Activated CD4-positive, alpha-beta memory T cell treated with anti-CD3 and anti-CD28 coated beads, Interleukin-2, amount 10 ng/mL, durations not matched to agents 7 days and 5 days (primary cell): ENCODE measurements at places on chromosomes 5 and 9.
A peak's percentile ranks its signal among the peaks of the same experiment; 100 is the strongest.

GRCh38 chr9:108290839-108291585 is 564.8 kb downstream of the ACTL7B start:
- H3K36me3 ChIP-seq = no peaks in the 10 kb centered on the region
- H3K27me3 ChIP-seq = no peaks in the 10 kb centered on the region
- no peak overlapping the region for H3K4me3 ChIP-seq
- H3K27ac ChIP-seq = no peak overlapping the region
- H3K4me1 ChIP-seq = no peaks in the 10 kb centered on the region

DNA sequence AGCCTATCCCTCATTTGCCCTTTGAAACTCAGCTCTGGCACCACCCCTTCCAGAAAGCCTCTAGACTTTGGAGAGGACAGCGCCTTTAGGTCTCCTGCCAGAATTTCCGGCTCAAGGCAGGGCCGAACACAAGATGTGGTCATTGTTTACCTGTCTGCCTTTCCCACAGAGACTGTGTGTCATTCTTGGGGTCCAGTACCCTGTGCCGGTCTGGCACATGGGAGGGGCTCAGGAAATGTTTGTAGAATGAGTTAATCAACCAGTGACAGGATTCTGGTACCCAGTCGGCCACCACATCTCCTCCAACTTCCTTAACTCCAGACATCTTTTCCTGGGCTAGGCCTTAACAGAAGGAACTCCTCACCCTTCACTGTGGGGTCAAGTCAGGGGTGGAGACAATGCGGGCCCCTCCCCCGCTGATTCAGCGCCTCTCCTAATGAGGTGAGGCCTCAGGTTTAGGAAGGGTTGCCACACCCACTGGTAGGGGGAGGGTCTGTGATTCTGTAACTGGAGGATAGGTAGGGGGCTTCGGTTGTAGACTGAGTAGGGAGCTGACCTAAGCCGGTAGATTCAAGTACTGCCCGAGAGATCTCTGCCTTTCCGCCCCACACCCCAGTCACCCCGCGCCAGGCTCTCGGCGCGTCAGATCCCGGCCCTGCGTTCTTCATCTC is 29.3 kb downstream of the PCDH1 start:
- peaks cover 17% of the 10 kb centered on the region for H3K27me3 ChIP-seq
- H3K27ac ChIP-seq = peak overlapping the region; percentile 84
- no peaks in the 10 kb centered on the region for H3K36me3 ChIP-seq
- peaks cover 21% of the 10 kb centered on the region for H3K4me1 ChIP-seq

DNA sequence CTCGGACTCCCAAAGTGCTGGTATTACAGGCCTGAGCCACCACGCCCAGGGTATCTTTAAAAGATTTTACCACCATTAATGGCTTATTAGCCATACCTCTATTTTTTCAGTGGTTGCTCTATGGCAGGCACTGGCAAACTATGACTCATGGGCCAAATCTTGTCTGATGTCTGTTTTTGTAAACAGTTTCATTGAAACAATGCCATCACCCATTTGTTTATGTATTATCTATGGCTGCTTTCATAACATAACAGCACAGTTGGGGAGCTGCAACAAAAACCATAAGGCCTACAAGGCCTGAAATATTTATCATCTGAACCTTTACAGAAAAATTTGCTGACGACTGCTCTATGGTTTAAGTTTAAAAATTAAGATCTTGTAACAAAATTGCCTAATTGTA is 66.8 kb downstream of the SLC38A9 start:
- no peak overlapping the region for H3K4me3 ChIP-seq
- no peaks in the 10 kb centered on the region for H3K27me3 ChIP-seq
- H3K27ac ChIP-seq = no peak overlapping the region
- no peak for DNase-seq
- peaks cover 26% of the 10 kb centered on the region for H3K36me3 ChIP-seq

DNA sequence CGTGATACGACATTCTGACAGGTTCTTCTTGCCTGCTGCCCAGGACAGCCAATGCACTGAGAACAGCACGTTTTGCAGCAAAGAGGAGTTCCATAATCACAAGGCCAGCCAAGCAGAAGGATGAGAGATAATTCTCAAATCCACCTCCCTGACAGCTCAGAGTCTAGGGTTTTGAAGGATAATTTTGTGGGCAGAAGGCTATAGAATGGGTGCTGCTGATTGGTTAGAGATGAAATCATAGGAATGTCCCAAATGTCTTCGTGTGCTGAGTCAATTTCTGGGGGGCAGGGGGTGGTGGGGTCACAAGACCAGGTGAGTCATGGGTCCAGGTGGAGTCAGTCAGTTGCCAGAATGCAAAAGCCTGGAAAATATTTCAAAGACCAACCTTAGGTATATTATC is 175.5 kb upstream of the SLC30A5 start:
- H3K27ac ChIP-seq = no peak overlapping the region
- H3K4me3 ChIP-seq = no peak overlapping the region
- H3K36me3 ChIP-seq = no peaks in the 10 kb centered on the region

DNA sequence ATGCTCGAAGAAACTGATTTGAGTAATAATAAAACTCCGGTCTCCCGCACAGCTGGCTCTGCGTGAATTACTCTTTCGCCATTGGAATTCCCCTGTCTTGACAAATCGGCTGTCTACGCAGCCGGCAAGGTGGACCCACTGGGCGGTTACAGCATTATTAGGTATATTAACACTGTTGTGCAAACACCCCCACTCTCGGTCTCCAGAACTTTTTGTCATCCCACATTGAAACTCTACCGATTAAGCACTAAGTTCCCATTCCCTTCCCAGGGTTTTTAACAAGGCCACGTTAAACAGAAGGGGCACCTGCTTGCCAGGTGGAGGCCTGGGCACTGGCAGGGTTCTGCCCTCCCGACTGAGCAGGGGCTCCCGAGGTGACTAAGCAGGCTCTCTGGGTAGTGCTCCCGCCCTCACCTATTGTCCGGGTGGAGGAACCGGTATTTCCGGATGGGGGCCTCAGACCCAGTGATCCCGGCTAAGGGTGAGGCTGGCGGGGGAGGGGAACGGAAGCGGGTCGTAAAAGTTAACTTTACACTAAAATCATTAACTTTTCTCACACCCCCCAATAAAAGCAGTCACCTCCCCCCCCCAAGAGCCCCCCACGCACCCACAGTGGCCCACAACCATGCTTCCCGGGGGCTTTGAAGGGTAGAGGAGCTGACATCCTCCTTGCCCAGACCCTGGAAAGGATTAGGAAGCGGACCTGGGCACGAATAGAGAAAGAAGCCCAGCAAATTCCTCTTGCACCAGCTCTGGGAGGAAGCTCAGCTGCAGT is 53.5 kb upstream of the TJP2 start:
- H3K36me3 ChIP-seq = no peaks in the 10 kb centered on the region
- DNase-seq = no peak
- no peak overlapping the region for H3K27ac ChIP-seq
- peak overlapping the region; percentile 67 for H3K4me3 ChIP-seq
- peaks cover 5% of the 10 kb centered on the region for H3K27me3 ChIP-seq
- H3K4me1 ChIP-seq = peaks cover 17% of the 10 kb centered on the region

DNA sequence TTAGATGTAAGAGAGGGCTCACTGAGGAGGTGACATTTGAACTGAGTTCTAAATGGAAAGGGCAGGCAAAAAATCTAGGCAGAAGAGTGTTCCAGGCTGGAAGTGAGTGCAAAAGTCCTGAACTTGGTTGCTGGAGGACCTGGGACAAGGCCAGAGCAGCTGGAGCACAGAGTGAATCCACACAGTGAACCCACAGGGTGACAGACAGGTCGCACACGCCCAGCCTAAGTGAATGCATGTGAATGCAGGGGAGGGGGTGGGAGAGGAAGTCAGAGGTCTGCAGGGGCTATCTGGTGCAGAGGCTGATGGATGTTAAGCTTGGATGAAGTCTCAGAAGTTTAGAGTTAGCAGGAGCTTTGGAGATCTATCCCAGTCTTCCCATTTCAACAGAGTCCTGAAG is 556 bp upstream of the TTF1 start:
- peaks cover 57% of the 10 kb centered on the region for H3K4me1 ChIP-seq
- no peak for DNase-seq
- peak overlapping the region; percentile 95 for H3K27ac ChIP-seq
- H3K4me3 ChIP-seq = peak overlapping the region; percentile 88
- H3K36me3 ChIP-seq = peaks cover 26% of the 10 kb centered on the region
